ENCODE measurements at places on chromosomes 1 and 21.

DNA sequence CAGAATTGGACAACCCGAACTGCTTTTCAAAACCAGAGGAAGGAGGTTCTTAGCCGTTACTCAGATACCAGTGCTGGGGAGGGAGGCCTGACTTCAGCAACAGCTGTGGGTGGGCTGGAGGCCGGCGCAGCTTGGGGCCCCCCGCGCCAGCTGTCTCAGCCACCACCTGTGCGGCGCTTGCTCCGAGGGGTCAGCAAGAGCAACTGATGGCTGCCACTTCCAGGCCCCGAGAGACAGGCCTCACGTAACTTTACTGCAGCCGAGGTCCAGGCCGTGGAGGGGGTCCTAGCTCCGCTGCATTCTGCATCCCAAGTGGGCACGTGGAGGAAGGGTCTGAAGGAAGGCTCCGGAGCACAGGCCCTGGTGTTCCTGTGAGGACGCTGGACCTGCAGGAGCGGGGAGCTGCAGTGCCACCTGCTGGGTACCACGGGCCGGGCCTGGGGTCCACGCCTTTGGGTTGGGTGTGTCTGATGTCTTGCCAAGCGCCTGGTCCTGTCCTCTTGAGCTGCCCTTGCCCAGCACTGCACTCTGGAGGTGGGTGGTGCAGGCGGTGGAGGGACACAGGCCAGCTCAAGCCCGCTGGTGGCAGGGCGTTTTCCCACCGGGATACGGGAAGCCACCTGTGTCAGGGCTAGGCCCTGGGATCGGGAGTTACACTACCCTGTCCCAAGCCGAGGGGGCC is 9.8 kb downstream of the THAP3 start:
- peak; percentile 53 for DNase-seq

DNA sequence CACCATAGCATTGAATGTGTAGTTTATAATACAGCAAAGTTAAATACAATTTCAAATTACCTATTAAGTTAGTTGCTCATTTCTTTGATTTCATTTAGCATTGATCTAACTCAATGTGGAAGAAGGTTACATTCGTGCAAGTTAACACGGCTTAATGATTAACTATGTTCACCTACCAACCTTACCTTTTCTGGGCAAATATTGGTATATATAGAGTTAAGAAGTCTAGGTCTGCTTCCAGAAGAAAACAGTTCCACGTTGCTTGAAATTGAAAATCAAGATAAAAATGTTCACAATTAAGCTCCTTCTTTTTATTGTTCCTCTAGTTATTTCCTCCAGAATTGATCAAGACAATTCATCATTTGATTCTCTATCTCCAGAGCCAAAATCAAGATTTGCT is at the start of gene ANGPTL3:
Gene ANGPTL3 (plus strand): TSS at position 240 of the 400 bp plus-strand sequence. CDS start 47 bp downstream, at position 287.
- DNase-seq: no peak

- DNase-seq: no peak
Measured at GRCh38 chr1:30916296-30916695, 7.7 kb upstream of the SDC3 start.

DNA sequence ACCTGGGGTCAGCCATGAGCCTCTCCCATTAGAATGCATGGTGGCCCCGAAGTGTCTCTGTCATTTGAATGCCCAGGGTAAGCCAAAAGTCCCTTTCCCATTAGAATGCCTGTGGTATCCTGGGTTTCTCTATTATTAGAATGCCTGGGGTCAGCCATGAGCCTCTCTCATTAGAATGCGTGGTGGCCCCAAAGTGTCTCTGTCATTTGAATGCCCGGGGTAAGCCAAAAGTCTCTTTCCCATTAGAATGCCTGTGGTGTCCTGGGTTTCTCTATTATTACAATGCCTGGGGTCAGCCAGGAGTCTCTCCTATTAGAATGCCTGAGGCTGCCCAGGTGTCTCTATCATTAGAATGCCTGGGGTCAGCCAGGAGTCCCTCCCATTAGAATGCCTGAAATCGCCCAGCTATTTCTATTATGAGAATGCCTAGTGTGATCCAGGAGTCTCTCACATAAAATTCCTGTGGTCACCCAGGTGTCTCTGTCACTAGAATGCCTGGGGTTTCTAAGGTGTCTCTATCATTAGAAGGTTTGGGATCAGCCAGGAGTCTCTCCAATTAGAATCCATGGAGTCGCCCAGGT is 65.5 kb downstream of the RNF187 start:
- no peak for DNase-seq

DNA sequence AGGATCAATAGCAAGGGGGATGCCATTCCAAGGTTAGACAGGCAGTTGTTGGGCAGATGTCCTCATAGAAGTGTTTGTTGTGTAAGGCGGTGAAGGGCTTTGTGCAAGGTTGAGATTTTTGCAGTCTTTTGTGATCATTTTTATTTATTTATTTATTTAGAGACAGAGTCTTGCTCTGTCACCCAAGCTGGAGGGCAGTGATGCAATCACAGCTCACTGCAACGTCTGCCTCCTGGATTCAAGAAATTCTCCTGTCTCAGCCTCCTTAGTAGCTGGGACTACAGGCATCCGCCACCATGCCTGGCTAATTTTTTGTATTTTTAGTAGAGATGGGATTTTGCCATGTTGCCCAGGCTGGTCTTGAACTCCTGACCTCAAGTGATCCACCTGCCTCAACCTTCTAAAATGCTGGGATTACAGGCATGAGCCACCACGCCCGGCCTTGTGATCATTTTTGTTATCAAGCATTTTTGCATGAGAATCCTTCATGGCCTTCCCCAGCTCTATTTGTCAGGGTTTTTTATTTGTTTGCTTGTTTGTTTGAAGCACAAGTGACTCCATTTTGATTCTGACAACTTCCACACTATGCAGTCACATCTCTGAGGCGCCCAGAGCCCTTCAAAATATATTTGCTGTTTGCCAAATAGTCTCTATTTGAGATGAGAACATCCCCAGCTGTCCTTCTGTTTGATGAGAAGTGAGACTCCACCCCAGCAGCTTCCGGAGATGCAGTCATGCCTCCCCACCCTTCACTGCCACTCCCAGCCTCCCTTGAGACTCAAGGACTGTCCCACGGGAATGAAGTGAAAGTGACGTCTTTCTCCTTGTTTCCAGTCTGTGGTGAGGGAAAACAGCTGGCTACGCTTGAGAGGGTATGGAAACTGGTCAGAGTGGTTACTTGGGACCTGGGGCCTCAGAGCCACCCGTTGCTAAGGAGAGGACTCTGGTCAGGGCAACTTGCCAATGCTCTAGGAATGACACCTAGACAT is 38.0 kb downstream of the TMEM50B start:
- DNase-seq: no peak

GRCh38 chr21:43880111-43880985 is 15.3 kb downstream of the AGPAT3 start:
- no peak for DNase-seq

DNA sequence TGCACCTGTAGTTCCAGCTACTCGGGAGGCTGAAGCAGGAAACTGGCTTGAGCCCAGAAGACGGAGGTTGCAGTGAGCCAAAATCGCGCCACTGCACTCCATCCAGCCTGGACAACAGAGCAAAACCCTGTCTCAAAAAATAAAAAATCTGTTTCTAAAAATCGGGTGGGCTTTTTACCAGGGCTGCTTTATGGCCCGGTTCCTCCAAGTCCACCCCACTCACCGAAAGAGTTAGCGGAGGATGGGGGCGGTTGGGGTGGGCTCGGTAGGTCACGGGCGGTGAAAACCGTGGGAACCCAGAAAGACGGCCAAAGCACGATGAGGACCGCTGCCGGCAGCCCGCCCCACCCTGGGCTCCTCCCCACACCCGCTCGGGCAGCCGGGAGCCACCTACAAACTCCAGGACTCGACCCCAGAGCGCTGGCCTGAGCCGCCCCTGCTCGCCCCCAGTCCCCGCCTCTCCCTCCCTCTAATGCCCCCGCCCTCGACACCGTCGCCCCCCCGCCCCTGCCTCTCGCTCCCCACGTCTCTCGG is 846 bp upstream of the PER3 start:
- peak; percentile 43 for DNase-seq

GRCh38 chr1:165174491-165174890 is 182.0 kb downstream of the LMX1A start:
- no peak for DNase-seq

GRCh38 chr1:206769304-206769731 is 1.3 kb upstream of the IL19 start:
- peak; percentile 62 for DNase-seq

GRCh38 chr21:46452710-46453109 is 6.0 kb upstream of the DIP2A start:
- DNase-seq: no peak

DNA sequence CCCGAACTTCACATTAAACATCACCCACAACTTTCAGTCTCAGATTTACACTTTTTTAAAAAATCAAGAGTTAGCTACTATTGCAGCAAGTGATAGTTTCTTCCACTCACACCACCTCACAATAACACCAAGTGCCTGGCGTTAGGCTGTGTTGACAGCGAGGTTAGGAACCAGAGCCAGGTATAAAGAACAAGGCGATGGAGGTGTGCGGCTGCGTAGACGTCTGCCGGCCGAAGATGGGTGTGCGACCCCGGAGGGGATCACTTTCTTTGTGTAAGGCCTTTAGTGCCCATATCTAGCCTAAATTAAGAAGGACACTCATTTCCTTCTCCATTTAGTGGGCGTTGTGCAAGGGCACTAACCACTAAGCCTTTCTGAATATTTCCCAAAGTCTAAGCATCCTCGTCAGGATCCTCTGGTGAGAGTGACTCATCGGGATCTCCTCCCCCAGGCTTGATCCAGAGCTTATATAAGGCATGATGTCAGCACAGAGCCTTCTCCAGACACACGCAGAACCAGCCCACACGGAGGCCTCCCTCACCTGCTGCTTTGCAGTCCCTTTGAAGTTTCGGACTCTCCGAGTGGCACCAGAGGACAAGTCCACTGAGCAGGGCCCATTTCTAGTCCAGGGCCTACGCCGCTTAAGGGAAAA is 11.8 kb downstream of the NHLH2 start:
- DNase-seq: no peak

GRCh38 chr1:59521456-59521855 is 224.6 kb downstream of the FGGY start:
- no peak for DNase-seq

GRCh38 chr1:2985067-2985561 is 36.2 kb upstream of the ACTRT2 start:
- DNase-seq: no peak

GRCh38 chr1:83632906-83633305 is 366.0 kb downstream of the TTLL7 start:
- peak; percentile 32 for DNase-seq

DNA sequence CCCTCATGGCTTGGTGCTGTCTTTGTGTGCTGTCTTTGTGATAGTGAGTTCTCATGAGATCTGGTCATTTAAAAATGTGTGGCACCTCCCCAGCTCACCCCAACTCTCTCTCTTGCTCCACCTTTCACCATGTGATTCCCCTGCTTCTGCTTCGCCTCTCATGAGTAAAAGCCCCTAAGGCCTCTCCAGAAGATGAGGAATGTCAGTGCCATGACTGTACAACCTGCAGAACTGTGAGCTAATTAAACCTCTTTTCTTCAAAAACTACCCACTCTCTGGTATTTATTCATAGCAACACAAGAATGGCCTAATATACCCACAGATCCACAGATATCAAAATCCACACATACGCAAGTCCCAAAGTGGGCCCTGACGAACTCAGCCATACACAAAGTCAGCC is 88.9 kb upstream of the PPP2R5A start:
- DNase-seq: no peak

DNA sequence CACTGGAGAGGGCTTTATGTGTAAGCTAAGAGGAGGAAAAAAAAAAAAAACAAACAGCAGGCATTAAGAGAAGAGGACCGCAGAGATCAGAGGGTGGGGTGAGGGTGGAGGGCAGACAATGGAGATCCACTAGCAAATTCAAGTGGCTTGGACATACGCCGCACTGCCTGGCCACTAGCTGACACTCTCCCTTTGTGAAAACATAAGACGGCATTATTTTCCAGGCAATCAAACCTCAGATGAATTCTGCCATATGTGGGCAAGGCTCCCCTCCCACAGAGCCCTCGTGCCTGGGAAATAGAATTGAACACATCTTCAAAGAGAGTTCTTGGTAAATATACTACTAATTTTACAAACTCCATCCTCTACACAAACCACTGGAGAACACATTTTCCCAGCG is 53.6 kb downstream of the ERG start:
- DNase-seq: no peak

DNA sequence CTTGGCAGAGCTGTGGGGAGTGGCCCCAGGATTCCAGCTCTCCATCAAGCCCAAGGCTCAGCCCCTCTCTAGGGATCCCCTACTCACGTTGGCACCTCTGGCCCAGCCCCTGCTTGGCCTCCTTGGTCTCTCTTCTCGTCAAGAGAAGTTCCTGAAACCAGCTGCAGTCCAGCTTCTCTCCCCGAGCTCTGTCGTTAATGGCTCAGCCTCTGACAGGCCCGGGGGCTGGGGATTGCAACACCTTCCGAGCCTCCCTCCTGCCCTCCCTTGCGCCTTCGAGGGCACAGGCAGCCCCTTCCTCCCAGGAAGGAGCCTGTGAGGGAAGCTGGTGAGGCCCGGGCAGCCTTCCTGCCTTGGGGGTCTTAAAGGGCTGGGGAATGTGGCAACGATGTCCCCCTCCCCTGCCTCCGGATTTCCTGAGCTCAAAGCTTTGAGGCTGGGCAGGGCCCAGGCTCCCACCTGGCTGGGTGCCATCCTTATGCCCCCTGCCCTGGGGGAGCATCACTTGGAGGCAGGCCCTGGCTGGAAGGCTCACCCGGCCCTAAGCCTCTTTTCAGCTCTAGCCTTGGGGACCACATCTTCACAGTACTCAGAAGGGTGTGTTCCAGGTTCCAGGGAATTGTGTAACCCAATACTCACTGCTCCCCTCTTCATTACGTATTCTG is at the start of gene CSF3R:
Gene CSF3R (minus strand): TSS at position 190 of the 665 bp plus-strand sequence. CDS start 3,417 bp downstream, outside the sequence.
- no peak for DNase-seq

- DNase-seq: no peak
Measured at GRCh38 chr1:185790194-185790735, 56.1 kb downstream of the HMCN1 start.

DNA sequence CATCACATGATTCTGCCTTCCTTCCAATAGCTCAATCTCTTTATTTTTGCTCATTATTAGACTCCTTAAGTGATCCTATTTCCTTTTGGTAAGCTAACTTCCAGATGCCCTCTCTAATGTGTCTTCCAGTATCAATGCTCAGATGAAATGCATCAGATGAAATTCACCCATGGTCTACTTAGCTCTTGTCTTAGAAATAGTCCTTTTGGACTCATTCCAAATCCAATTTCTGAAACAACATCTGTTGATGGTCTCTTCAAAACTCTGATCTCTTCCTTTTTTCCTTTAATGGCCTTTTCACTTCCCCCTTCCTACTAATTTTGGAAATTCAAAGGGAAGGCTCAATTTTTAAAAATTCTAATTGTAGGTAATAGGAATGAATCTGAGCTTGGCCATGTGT is 81.1 kb upstream of the GREM2 start:
- DNase-seq: no peak

DNA sequence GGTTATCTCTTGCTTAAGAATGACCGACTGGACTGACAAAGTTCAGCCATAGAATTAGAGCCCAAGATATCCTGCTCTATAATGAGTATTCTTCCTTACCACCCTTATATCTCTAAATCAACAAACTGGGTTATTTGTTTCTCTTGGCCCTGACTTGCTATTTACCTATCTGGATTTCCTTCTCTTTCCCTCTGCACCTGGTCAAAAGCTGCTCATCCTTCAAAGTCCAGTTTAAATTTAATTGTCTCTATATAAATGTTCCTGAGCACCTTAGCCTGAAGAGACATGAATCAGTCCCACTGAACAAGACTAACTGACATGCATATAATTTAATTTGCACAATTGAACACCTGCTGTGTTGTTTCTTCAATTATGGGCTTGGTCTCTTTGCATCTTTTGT is 127.1 kb upstream of the KCNJ15 start:
- no peak for DNase-seq

- no peak for DNase-seq
Measured at GRCh38 chr1:156851779-156852417, 7.0 kb downstream of the INSRR start.
